Activated gamma-delta T cell (primary cell): ENCODE measurements at places on chromosomes 4 and X.

DNA sequence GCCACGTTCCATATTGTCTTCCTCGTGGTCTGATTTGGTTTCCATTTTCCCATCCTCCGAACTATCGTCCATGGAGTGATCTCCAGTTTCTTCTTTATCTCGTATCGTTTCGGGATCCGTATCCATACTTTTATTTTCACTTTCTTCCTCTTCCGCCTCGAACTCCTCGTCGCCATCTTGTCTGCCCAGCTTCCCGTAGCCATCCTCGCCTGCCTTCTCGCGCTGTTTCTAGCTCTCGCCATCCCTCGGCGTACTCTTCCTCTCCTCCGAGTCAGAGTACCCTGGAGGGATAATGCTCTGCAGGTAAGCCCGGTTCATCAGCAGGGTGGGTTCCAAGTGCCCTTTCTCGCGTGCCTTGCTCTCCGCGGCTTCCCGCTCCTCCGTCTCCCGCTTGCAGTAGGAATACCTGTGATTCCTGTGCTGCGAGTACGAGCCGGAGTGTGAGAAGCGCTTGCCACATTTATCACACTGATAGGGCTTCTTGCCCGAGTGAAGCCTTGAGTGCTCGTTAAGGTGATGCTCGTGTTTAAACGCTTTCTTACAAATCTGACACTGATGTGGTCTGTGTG is 134.5 kb upstream of the TAPT1 start:
- no peak for DNase-seq

DNA sequence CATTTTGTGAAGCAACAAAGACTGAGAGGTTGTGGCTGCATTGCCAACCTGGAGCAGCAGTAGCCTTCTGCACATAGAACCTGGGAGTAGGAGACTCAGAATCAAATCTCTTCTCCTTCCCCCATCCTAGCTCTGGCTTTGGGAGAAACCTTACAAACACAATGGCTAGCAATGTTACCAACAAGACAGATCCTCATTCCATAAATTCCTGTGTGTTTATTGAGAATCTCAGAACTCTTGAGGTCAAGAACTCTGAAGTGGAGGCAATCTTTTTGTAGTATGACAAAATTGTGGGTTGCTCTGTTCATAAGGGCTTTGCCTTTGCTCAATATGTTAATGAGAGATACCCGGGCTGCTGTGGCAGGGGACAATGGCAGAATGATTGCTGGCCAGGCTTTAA is 406.7 kb upstream of the SPANXN1 start:
- DNase-seq: no peak

DNA sequence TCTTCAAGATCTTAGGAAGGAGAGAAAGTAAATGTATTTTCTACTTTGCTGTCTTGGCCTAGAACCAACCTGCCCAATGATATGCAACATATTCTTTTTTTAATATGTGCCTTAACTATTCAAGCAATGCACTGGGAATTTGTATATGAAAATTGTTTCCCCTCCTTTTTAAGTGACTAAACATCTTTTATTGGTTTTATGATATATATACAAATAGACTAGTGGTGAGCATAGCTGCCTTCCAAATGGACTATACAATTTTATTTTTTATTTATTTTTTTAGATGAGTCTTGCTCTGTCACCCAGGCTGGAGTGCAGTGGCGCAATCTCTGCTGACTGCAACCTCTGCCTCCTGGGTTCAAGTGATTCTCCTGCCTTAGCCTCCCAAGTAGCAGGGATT is 10.3 kb downstream of the NOCT start:
- no peak for DNase-seq

GRCh38 chr4:168888715-168889215 is 121.3 kb downstream of the CBR4 start:
- DNase-seq: no peak

- DNase-seq: no peak
Measured at GRCh38 chr4:158788516-158788915, 19.7 kb downstream of the FNIP2 start.

DNA sequence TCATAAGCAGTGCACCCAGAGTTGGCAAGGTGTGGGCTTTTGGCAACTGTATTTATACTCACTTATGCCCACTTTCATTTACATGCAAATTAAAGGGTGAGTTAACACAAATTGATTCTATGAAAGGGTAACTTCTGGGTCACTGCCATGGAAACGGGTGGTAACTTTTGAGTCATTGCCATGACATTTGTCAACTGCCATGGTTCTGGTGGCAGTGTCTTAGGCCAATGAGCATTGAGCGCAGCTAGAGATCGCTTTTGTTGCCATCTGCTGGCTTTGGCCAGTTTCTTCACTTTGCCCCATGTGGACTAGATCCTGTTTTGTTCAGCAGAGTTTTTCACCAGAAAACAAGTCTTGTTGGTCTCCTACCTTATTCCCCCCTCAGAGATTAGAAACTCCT is 170.8 kb upstream of the NUDT6 start:
- DNase-seq: no peak

DNA sequence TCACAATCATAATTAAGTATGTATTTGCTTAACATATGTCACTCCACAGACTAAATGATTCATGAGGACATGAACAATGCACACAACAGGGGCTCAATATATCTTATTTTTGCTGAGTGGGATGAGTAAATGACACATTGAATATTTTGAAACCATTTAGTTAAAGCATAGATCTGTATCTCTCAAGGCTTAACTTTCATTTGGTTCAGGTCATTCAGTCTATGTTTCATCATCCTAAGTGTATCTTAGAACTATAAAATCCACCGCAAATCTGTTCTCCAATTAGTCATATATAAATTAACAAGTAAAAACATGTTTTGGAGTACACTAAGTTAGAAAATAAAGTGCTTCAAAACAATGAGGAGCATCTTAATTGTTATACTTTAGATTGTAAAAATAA is 45.8 kb downstream of the AREG start:
- no peak for DNase-seq

- no peak for DNase-seq
Measured at GRCh38 chrX:51743179-51743957, at the start of gene GSPT2. Gene GSPT2, plus strand, starts transcription at chrX:51743442. Its CDS starts 185 bp downstream, at chrX:51743627.

- DNase-seq: no peak
Measured at GRCh38 chrX:47577901-47578300, 4.3 kb upstream of the TIMP1 start.

GRCh38 chr4:185500576-185500975 is 29.0 kb upstream of the CCDC110 start:
- no peak for DNase-seq

GRCh38 chr4:7699031-7699430 is 240.6 kb downstream of the AFAP1 start:
- no peak for DNase-seq
